Astrocyte (in vitro differentiated cells and primary cell): ENCODE measurements at places on chromosomes 11 and 22. TPM values are rescaled to one million over a fixed set of nuclear protein-coding genes. Genes with fewer than 3 reads are reported as not detected.

Gene BLID
- 1.1 and 1.2 TPM in 2 replicates for total RNA-seq

Gene GRAMD1B
- total RNA-seq = 4.9 and 6.5 TPM in 2 replicates

Gene OR6T1
- total RNA-seq = not detected in 2 replicates

- DNase-seq = no peak
Measured at GRCh38 chr11:1668911-1669473, 28.0 kb upstream of the KRTAP5-6 start.

GRCh38 chr11:9386086-9386485 lies 1.6 kb downstream of the IPO7 start:
- DNase-seq = no peak

GRCh38 chr11:117618302-117618981 lies 178.6 kb downstream of the DSCAML1 start:
- DNase-seq = no peak

GRCh38 chr11:1344056-1344635 lies 34.7 kb upstream of the TOLLIP start:
- DNase-seq = no peak

GRCh38 chr22:48018346-48018745 lies 1255.9 kb downstream of the TBC1D22A start:
- DNase-seq = no peak

DNA sequence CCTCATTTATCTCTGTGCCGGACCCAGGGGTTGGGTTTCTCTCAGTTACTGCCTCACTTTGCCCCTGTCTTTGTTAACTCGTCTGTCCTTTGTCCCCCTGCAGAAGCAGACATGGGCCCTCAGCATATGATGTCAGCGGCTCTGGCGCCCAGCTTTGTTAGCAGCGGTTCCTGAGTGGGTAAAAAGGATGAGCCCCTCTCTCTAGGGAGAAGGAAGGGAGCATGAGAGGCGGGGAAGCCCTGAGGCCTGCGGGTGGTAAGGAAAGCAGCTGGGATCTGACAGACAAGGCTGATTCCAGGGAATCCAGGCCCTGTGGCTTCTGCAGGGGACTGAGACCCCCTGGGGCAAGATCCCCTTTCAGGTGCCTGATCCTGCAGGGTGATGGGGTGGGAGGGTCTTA lies 51.7 kb downstream of the MCM5 start:
- no peak for DNase-seq
